ENCODE measurements at places on chromosomes 5 and 9.

DNA sequence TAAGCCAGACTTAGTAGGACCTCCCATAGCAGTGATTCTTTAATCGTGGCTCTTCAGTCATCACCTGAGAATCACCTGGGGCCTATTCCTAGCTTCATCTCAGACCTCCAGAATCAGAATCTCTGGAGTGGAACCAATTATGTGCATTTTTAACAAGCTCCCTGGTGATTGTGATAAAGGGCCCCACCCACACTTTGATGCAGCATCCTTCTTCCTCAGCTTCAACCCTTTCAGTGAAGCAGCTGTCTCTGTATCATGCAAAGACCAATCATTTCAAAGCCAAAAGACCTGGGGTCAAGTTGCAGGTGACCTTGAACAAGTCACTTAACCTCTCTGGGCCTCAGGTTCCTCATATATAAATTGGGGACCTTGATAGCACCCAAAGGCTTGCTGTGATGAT is 17.1 kb downstream of the FBXO10 start:
- no peak for DNase-seq

- DNase-seq, result no peak
Measured at GRCh38 chr5:56251918-56252553, 18.9 kb upstream of the ANKRD55 start.

DNA sequence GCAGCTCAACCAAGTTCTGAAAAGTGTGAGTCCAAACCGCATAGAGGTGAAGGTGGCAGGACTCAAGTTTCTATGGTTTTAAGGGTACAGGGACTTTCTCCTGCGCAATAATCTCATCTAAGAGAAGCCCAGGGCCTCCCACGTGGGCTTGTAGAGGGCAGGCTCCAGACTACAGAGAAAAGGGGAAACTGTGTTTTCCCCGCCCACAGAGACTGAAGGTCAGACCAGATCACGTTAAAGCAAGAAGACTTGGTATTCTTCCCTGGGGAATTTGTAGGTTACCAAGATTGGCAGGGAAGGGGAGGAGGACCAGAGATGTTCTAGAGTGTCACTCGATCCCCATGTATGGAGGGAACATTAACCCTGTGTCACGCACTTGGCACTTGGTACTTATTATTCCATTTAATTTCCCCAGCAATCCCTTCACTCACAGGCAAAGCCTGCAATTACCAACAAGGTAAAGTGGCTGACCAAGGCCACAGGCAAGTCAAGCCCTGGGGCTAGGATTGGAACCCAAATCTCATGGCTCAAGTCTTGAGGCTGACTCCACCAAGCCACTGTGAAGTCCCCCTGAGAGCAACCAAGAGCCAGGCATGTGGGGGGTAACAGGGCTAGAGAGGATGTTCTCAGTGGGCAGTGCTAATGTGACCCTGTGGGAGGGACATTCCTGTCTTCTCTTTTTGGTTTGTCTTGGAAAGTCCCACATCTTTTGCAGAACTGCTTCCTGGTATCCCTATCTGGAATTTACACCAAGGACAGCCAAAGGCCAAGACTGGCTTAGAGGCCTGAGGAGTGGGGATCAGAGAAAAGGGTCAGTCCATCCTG is 18.3 kb upstream of the NEK6 start:
- no peak for DNase-seq

DNA sequence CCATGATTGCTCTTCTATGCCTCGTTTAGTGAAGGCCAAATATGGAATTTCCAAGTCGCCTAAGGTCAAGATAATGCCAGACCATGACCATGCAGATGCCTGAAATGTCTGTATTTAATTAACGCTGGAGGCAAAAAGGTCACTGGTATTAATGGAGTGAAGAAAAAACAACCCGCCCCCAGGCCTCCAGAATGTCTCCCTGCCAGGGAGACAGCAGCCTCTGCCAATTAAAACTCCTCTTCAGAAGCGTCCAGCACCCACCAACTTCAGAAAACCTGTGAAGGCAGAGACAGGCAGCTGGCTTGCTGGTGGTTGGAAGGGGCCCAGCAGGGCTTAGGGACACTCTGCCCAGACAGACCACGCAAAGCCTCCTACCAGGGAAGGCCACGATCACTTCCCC is 94.4 kb downstream of the VAV2 start:
- DNase-seq, result no peak

DNA sequence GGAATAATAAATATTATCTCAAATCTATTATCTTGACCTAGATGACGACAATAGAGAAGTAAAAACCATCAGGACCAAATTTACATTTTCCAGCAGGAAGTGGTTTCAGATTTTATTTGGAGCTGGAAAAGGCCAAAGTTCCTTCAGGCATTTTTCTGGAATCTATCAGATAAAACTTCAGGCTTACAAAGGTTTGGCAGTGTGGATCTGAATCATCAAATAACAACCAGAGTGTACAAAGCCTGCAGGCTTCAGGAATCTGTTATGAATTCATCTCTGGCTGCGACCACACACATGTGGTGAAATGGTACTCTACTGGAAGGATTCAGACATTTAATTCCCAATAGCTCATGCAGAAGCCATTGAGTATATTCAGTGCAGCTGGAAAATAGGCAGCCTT is 726.4 kb upstream of the GRAMD2B start:
- DNase-seq, result no peak

DNA sequence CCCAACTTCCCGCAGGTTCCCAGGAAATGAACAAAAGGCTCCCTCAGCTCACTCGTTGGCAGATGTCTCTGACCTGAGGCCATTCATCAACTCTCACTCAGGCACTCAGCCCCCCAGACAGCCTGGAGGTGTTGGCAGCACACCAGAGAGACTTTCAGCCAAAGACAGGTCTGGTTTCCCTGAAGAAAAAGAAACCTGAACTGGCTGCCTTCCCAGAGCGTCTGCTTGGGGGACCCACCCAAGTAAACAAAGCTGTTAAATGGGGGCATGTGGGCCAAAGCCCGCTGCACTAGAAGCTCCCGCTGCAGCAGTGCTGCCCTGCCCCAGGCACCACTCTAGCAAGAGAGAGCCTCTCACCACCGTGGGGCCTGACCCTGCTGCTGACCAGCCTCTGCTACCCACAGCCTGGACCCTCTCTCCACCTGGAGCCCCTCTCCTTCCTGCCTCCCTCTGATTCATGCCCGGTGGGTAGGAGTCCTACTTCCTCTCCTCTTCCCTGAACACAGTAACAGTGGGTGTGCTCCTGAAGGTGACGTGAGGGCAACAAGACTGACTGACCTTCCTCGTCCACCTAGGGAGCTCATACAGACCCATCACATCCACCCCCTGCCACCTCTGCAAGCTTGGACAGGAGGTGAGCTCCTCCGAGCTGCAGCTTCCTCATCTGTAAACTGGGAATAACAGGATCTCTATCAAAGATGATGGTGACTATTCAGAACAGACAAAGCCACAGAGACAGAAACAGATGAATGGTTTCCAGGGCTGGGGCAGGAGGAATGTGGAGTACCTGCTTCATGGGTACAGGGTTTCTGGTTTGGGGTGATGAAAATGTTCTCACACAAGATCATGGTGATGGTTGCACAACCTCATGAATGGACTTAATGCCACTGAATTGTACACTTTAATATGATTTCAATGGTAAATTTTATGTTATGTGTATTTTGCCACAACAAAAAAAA is 31.0 kb upstream of the GABRP start:
- DNase-seq, result no peak

GRCh38 chr9:78468231-78468630 is 171.3 kb downstream of the PSAT1 start:
- DNase-seq, result no peak

GRCh38 chr5:31095796-31096195 is 97.7 kb upstream of the CDH6 start:
- no peak for DNase-seq

DNA sequence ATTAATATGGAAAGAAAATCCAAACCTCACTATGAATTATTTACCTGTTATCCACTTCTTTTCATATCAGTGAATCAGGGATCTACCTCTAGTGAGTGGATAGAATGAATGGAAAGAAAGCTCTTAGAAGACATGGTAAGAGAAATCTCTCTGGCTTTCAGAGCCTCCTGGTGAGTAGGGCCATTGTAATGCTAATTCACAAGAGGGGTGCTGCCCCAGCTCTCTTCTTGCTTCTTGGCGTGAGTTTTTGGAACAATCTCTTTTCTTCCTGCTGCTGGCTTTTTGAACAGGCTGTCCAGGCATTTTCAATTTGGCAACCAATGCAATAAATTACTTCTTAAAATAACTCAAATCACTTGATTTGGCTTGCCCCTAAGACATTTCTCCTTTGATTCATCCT is 49.9 kb upstream of the KCNN2 start:
- DNase-seq, result no peak

DNA sequence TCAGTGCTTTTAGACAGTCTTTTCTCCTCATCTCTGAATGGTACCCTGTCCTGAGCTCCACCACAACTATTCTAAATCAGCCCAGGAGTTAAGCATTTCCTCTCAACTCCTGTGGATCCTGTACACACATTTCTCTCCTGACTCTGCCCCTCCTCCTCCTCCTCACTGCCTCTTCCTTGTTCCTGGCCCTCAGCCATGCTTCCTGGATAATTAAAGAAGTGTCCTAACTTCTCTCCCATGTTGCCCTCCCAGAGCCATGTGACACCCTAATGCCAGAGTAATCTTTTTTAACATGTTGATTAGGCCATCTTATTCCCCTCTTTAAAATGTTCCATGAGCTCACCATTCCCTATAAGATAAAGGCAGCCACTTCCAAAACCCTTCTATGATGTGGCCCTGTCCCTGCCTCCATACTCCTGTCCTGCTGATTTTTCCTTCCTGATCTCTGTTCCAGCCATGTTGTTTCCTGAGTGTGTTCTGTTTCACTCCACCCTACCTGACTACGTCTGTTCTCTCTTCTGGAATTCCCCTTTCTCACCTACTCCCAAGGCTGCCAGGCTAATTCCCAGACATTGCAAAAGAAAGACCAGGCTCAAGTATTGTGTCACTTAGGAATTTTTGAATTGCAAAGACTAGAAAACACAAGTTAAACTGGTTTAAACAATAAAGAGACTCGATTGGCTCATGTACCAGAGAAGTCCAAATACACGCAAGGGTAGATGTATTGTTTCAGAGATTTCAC is 295.2 kb downstream of the MAST4 start:
- no peak for DNase-seq

DNA sequence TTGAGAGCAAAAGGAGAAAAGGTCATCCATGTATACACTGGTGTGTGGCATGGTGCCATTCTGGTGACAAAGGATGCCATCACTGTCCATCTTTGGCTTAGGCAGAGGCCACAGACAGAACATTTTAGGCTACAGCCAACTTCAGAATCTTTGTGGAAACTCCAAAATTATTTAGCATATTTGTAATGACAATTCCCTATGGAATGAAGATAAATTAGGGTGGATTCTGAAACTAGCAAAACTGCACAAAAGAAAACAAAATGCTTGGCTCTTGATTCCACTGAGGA is 92.5 kb downstream of the FBXW11 start:
- no peak for DNase-seq

Measured in stimulated activated CD8-positive, alpha-beta memory T cell treated with anti-CD3 and anti-CD28 coated beads, Interleukin-7, amount 100 ng/mL, for 1 hour (primary cell).